Stimulated activated CD8-positive, alpha-beta memory T cell treated with anti-CD3 and anti-CD28 coated beads, Interleukin-4, amount 100 ng/mL, for 1 hour (primary cell): ENCODE measurements at places on chromosomes 7 and 10.

GRCh38 chr10:121788717-121789116, 139.1 kb downstream of the ATE1 start:
- DNase-seq = no peak

DNA sequence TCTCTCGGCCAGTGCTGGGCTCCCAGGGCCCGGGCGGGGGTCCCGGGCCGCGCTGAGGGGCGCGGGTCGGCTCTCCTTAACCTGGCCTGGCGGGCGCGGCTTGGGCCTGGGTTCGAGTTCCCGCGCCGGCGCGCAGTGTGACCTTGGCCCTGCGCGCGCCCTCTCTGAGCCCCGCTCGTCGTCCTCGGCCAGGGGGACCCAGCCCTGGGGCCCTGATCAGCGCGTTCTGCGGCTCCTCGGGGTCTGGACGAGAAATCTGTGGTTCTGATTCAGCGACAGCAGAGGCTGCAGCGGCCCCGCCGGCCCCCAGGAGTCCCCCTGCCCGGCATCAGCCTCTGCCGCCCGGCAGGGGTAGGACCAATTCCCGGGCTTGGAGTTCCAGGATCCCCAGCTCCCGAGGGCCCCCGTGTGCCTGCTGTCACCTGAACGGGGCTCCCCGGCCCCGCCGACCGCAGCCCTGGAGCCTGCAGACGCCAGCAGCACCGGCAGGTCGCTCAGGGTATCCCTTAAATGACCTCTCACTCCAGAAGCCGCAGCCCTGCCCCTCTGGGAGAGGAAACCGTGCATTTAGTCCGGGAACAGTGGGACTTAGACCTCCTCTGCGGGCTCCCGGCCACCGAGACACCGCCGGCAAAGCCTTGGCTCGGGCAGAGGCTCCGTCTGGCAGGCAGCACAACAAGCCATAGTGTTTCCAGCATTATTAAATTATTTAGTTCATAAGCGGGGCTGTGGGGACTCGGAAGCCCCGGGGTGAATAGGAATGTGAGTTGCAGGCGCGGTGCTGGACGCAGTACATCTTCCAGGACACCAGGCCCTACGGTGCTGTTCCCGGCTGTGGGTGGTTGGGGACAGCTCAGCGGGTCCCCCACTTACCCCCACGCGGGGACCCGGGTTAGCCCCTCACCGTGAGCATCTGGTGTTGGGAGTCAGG, 572 bp downstream of the CHST12 start:
- no peak for DNase-seq

DNA sequence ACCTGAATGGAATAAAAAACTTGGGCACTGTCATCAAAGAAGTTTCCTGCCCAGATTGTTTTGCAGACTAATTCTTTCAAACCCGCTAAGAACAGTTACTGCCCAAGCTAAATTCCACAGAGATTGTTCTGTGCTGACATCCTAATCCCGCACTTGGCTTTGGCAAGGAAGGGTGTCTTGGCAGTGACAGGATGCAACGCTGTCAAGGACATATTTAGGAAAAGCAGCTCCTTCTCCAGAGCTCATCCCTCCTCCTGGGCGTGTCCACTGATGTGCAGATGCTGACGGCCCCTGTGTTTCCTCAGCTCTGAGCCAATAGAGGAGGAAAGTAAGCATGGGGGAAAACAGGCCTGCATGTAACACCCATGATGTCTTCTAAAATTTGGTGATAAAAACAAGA, 74.2 kb downstream of the EEPD1 start:
- DNase-seq = no peak

GRCh38 chr7:79590916-79591623, 137.6 kb upstream of the MAGI2 start:
- DNase-seq = no peak

- DNase-seq = no peak
Observed at GRCh38 chr7:83701736-83702135, 52.8 kb upstream of the SEMA3E start.

DNA sequence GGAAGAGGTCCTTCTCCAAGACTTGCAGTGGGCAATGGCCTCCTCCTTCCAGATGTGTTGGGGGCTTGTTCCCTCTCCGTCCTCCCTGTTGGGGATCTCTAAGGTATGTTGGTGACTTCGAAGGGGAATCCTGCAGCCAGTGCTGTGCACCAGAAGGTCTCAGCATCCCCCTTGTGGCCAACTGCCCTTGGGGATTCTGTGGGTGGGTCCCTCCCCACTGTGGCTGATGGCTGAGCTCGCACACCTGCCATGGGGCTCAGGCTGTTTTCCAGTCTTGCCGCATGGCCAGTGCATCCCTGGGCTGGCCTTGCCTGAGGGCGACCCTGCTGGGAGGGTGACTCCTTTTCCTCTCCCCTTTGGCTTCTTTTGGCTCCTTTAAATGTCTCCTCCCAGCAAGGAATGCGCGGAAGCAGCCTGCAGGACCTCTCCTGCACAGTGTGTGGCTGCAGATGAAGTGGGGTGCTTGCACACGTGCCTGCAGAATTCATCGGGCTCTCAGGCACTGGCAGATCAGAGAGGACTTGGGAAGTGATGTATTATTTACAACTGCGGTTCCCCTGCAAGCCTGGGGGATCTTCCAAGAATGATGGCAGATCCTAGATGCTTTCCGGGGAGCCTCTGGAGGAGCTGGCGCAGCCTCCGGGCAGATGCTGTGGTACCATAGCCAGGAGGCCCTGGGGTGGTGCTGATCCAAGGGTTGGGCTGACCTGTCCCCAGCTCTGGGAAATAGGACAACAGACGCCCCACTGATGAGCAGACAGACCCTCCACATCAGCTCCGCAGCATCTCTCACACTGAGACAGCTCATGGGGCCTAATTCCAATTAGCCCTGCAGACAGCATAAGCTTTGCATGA, 410.0 kb downstream of the TCERG1L start:
- DNase-seq = no peak

- DNase-seq = no peak
Observed at GRCh38 chr7:148927123-148928045, 43.3 kb upstream of the EZH2 start.

DNA sequence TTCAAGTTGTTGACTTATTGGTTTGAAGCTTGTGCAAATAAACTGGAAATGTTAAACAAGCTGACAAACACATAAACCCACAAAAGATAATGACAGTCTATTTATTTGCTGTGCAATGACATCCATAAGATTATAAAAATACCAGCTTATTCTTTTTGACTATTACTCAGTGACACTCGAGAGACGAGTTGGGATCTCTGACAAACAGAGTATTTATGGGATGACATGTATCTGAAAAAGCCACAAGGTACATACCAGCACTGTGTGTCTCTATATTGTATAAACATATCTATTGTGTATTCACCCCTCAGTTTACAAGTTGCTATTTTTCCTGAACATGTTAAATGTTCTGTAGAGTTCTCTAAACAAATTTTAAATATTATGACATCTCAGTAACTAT, 88.9 kb downstream of the CHRM2 start:
- DNase-seq = no peak

GRCh38 chr7:14332155-14332554, 342.7 kb upstream of the ETV1 start:
- no peak for DNase-seq

- no peak for DNase-seq
Observed at GRCh38 chr7:108461840-108462239, 5.6 kb upstream of the NRCAM start.

GRCh38 chr7:38311329-38311937, 38.0 kb upstream of the TARP start:
- DNase-seq = no peak

GRCh38 chr10:69045441-69046300, 42.2 kb upstream of the SRGN start:
- DNase-seq = no peak

GRCh38 chr10:104802941-104803340, 161.9 kb downstream of the SORCS3 start:
- DNase-seq = no peak

GRCh38 chr10:126997801-126998590, 92.8 kb downstream of the DOCK1 start:
- DNase-seq = no peak

- DNase-seq = no peak
Observed at GRCh38 chr7:156999958-157000726, 10.3 kb downstream of the MNX1 start.

GRCh38 chr7:114703677-114704076, 218.2 kb upstream of the MDFIC start:
- DNase-seq = no peak

GRCh38 chr10:14553448-14553847, 221.2 kb downstream of the FAM107B start:
- no peak for DNase-seq

DNA sequence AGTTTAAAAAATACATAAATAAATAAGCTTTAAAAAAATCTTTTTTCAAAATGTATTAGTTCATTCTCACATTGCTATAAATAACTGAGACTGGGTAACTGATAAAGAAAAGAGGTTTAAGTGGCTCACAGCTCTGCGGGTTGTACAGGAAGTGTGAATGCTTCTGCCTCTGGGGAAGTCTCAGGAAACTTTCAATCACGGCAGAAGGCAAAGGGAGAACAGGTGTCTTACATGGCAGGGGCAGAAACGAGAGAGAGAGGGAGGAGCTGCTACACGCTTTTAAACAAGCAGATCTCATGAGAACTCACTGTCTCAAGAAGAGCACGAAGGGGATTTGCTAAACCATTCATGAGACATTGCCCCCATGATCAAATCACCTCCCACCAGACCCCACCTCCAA, 114.6 kb downstream of the DNAJC1 start:
- no peak for DNase-seq

GRCh38 chr7:2661096-2661449, 26.9 kb upstream of the AMZ1 start:
- no peak for DNase-seq

- no peak for DNase-seq
Observed at GRCh38 chr7:158141806-158142518, 445.7 kb downstream of the PTPRN2 start.

GRCh38 chr10:44862006-44862751, 49.0 kb upstream of the TMEM72 start:
- no peak for DNase-seq

DNA sequence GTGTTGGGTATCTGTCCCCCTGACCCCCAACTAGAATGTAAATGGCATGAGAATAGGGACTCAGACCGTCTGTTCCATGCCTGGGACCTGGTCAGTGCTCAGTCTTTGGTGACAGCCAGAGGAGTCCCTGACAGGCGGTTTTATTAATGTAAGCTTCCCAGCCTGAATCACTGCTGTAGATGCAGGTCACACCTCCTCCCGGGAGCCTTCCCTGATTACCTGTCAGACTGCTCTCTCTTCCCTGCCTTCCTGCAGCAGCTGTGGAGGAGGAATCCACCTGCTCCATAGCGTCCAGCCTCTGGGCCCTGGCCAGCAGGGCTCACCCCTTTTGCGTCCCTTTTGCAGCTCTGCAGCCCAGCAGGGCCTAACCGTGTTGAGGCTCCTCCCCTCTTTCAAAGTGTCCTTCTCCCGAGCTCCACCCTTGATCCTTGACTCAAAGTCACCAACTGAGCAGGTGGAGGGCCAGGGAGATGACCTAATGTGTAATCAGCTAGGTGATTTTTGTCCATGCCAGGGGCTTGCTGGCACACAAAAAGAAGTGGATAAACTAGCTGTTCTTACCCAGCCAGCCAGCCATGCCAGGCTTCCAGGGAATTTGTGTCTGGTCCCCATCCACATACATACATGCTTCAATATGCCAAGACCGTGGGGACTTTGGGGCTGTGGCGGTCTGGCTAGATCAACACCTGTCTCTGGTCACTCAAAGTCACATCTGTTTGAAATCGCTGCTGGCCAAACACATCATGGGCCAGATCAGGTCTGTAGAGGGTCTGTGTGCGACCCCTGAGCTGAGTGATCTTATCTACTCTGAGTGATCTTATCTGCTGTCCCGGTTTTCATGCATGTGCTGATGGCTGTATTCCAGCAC, 195.1 kb downstream of the CCDC3 start:
- no peak for DNase-seq
